ENCODE measurements at places on chromosomes 12 and 14. TPM values are rescaled to one million over a fixed set of nuclear protein-coding genes. Genes with fewer than 3 reads are reported as not detected.

E2F7 gene
- 6.8 TPM for total RNA-seq

PLA2G1B gene
- not detected for total RNA-seq

NTN4 gene
- 190 TPM for total RNA-seq

ERC1 gene
- 22.4 TPM for total RNA-seq

AKAP3 gene
- 0.97 TPM for total RNA-seq
